Activated CD8-positive, alpha-beta memory T cell treated with anti-CD3 and anti-CD28 coated beads for 1 hour (primary cell): ENCODE measurements at places on chromosomes 2 and 18.

- DNase-seq: no peak
Measured at GRCh38 chr2:42138163-42139015, 30.8 kb upstream of the EML4 start.

GRCh38 chr18:71327441-71327840, 1038.6 kb downstream of the SOCS6 start:
- no peak for DNase-seq

- no peak for DNase-seq
Measured at GRCh38 chr2:19232312-19232711, 126.1 kb downstream of the OSR1 start.

- no peak for DNase-seq
Measured at GRCh38 chr18:46334868-46335281, 230.7 kb downstream of the HAUS1 start.

- DNase-seq: no peak
Measured at GRCh38 chr2:190840569-190841172, 40.0 kb upstream of the GLS start.

GRCh38 chr2:235170016-235170415, 218.2 kb downstream of the SH3BP4 start:
- DNase-seq: no peak

GRCh38 chr2:66496670-66497420, 61.9 kb downstream of the MEIS1 start:
- no peak for DNase-seq

DNA sequence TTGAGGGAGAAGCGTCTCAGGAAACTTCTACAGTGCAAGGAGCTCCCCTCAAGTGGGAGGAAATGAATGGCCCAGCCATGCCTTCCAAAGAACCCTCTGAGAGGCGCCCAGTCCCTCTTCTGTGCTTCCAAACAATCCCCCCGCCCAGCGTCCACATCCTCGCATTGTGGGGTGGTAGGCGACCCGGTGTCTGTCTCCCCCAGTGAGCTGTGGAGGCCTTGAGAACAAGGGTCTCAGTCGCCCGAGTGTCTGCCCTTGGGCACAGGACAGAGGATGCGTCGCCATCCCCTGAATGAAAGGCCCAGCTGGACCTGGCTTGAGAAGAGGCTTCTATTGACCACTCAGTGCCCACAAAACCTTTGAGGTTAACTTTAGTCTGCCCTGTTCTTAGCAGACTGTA, 29.7 kb downstream of the INPP5D start:
- no peak for DNase-seq

GRCh38 chr2:38526195-38526594, 76.5 kb downstream of the HNRNPLL start:
- no peak for DNase-seq

GRCh38 chr2:231488331-231488730, 24.0 kb upstream of the NCL start:
- DNase-seq: no peak

DNA sequence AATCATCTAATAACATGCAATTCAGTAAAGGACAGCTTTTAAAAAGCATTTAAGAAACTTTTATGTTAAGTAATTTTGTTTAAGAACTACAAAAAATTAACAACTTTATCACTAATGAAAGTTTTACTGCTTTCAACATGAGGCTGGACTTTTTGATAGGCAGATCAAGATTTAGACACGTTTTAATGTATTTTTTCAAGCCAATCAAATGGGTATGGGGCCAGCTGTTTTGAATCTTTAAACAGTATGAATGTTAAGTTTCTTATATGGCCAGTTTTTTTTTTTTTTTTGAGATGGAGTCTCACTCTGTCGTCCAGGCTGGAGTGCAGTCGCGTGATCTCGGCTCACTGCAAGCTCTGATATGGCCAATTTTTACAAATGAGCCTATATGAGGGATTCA, 73.1 kb downstream of the ST6GAL2 start:
- no peak for DNase-seq

DNA sequence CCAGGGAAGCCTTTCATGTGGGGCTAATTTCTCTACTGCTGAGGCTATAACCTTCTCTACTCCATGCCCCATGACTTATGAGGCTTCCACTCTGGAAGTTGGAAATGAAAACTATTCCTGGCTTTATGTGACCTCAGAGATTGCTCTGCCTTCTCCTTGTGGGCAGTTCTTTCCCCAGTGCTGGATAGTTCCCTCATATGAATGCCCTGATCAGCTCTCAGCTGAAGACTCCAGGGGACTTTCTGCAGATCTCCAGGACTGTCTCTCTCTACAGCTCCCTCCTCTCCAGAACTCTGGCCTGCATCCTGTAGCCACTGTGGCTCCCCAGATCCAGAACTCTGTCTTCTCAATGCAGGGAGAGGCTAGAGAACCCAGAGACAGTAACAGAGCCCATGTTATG, 235.1 kb downstream of the SEPTIN10 start:
- no peak for DNase-seq

- no peak for DNase-seq
Measured at GRCh38 chr2:181300600-181301291, 156.4 kb upstream of the ITGA4 start.

DNA sequence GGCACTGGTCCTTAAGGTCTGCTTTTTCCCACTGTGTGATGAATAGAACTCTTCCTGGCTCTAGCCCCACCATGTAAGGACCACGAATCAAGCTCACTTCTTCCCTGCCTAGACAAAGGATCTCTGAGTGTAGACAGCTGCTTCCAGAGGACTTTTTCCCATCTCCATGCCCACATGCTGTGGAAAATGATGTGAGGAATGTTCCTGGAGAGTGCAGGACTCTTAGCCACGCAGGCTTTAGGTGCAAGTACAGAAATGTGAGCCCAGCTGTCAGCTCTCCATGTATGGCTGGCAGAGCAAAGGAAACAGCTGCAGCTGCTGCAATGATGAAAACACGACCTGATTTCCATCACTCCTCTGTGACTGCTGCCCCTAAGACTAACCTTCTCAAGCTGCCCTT, 35.5 kb downstream of the NXPH2 start:
- no peak for DNase-seq

- no peak for DNase-seq
Measured at GRCh38 chr2:62229082-62229605, 33.2 kb downstream of the B3GNT2 start.

- DNase-seq: no peak
Measured at GRCh38 chr2:131034122-131035051, 58.9 kb downstream of the FAM168B start.

DNA sequence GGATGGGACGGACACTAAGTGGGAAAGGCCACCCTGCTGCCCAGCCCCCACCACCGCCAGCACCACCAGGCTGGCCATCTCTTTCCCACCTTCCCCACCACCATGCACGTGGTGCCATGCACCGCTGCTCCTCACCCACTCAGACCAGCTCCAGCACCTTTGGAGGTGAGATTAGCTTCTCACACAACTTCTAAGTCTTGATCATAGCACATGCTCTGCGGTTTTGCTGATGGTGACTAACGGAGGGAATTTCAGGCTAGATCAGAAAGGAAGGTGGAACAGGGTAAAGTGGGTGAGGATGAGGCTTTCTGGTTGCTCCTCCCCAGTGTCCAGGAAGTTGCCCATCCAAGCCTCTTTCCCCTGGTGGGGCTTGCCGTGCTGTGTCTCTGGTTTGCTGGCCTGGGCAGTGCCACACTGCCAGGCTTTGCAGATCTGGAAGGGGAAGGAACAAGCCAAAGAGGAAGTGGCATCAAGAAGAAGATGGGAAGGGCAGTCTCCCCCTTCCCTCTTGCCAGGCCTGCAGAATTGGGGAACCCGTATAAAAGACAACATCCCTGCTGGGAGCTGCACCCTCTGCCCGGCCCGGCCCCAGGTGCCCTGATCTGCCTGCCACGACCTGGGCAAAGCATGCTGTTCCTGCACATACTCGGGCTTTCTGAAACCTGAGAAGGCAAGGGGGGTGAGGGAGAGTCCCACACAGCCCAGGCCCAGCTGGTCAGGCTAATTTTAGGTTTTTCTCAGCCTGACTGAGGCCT, 44.3 kb upstream of the CAB39 start:
- no peak for DNase-seq

DNA sequence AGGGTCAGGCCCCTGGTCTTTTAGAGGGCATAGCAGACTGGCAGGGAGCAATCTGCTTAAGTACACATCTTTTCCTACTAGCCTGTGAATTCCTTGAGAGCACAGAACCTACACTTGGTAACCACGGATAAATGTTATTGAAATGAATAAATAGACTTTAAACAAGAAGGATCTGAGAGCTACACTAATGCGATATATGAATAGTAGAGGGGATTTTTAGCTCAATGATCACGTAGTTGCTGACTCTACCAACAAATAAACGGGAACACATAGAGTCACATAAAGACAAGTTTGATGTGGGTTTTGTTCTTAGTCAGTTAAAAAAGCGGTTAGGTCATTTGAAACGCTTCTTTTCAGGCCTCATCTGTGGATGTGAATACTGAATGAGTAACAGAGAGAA, 290.3 kb upstream of the CCDC68 start:
- DNase-seq: no peak

DNA sequence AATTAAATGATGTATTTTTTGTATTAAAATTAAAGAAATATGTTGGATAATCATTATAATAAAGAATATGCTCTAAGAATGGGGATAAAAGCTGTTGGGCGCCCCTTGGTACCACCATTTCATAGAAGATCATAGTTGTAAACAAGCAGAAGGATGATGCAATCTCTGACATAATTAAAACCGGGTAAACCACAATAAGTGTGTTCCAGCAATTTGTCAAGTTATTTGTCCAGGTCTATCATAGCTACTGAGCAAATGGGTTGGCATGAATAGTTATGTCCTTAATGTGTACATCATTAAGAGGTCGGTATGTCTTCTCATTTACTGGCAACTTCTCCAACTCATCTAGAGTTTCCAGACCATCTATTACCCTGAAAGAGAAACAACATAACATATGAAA, 6.7 kb upstream of the CLK1 start:
- no peak for DNase-seq

GRCh38 chr2:238606311-238606710, 179.6 kb downstream of the ASB1 start:
- DNase-seq: no peak

DNA sequence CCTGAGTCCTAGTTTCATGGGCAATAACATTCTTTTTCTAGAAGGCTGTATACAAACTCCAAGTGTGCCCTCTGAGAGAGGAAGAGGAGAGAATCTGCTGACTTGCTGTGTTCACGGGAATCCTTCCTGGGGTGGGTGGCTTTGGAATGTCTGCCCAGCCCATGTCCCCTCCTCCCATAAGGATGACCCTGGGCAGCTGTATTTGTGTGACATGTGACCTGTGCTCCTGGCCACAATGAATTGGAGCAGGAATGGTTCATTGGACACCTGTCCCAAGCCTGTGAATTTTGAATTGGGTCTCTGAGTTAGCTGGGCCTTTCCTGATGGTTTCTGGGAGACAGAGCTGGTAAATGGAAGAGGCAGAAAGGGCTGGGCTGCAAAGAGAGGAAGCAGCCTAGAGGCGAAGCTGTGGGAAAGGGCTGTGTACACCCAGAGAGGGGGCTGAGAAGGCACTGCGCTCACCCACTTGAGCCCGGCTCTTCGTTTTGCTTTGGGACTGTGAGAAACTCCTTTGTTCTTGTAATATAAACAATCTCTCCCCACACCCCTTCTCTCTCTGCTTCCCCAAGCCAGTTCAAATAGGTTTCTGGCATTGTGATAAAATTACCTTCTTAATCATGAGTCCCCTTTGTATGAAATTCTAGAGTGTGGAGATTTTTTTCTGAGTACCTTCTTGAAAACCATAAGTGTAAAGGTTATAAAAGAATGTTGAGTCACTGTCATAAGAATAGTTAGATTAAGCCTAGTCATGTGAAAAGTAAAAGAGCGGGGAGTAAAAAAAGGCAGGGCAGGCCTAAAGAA, 49.8 kb downstream of the SLC4A5 start:
- DNase-seq: no peak

DNA sequence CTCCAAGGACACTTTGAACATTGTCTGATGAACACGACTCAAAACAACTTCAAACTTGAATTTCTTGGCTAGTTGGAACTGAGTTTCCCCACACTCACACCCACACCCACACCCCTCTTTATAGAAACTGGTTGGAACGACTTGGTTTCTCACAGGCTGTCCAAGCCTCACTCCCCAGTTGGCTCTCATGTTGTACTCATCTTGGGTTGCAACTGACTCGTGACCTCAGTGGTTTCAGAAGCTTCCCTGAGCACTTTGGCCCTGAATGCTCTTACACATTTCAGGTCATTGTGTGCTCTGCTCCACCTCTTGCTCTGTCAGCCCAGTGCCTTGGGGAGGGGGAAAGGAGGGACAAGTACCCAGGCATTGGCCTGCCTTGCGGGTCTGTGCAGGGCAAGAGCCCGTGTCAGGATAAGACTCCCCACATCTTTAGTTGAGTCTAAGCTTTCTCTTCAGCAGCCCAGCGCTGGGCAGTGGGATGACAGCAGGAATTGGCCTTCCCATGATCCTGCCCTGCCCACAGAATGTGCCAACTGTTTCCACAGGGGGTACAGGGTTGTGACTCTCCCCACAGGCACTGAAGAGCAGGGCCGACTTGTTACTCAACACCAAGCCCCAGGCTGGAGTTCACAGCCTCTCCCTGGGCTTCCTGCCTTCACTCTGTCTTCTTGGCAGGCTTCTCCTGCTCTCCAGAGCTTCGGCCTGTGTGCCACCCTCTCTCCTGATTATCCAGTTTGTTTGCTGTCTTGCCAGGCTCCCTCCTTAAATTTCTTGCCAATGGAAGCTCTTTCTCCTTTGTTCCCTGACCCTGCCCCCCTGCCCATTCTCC, 104.6 kb downstream of the RTN4 start:
- DNase-seq: no peak

- no peak for DNase-seq
Measured at GRCh38 chr2:28216331-28216730, 176.3 kb upstream of the FOSL2 start.

DNA sequence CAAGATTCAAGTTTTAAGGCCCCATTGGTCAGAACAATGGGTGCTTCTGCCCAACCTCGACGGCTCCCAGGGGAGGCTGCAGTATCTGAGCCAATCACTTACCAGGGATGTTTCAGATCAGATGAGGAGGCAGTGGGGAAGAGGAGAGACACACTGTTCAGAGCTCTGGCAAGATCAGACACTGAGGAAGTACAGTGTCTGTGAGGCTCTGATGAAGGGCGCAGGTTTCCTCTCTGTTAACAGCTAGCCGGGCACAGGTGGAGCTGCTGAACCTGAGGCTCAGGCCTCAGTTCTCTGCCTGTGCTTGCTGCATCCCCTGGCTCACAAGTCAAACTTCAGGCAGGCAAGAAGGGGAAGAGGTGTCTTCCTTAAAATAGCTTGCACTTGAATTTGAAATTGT, 69.7 kb downstream of the TPO start:
- no peak for DNase-seq

GRCh38 chr2:227861011-227861410, 10.4 kb upstream of the DAW1 start:
- no peak for DNase-seq

DNA sequence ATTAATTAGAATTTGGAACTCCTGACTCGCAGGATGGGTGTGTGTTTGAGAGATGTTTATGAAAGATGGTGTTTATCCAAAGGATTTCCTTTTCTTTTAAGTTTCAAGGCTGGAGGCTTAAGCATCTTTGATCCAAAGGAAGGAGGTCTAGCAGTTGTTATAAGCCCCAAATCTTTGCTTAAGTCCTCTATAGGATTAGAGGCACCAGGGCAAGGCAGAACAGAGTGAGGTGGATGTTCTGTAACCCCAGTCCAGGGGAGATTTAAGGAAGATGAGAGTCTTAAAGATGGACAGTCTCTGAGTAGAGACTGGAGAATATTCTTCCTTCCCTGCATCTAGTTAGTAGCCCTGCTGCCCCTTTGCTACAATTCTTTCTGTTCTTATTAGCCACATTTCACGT, 17.5 kb downstream of the LBH start:
- DNase-seq: no peak
